ENCODE measurements at places on chromosomes 5 and 9.

DNA sequence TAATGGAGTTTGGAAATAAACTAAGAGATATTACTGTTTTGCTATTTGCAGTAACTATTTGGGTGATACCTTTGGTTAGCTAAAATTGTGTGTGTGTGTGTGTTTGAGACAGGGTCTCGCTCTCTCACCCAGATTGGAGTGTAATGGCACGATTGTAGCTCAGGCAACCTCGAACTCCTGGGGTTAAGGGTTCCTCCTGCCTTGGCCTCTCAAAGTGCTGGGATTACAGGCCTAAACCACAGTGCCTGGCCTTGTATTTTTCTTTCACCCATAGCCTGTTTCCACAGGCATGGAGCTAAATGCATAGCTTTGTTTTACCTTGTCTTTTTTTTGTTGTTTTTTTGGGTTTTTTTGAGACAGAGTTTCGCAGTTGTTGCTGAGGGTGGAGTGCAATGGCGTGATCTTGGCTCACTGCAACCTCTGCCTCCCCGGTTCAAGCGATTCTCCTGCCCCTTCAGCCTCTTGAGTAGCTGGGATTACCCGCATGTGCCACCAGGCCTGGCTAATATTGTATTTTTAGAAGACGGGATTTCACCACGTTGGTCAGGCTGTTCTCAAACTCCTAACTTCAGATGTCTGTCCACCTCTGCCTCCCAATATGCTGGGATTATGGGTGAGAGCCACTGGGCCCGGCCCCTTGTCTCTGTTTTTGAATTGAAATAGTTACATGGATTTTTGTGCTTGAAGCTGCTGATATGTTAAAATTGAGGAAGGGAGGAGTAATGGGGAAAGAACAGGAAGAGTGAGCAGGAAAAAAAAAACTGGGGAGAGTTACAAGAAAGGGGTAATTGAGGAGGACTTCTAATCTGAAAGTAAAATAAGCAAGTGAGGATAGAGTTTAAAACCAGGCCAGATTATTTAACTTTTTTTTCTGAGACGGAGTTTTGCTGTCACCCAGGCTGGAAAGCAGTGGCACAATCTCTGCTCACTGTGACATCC lies 5.7 kb downstream of the GPBP1 start:
- peak; percentile 39 for DNase-seq

DNA sequence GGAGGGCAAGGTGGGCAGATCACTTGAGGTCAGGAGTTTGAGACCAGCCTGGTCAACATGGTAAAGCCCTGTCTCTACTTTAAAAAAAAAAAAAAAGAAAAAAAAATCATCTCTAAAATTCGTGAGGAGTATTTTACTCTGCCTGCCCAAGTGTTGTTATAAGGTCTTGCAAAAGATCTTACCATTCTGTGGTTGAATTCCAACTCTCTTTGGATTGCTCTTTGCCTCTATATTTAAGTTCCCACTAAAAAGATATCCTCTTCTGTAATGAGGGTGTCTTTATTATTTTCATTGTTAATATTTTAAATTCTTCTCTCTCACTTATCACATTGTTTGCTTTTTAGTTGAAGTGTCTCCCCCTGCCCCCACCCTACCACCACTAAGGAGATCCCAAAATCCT lies 33.4 kb downstream of the CREBRF start:
- no peak for DNase-seq

DNA sequence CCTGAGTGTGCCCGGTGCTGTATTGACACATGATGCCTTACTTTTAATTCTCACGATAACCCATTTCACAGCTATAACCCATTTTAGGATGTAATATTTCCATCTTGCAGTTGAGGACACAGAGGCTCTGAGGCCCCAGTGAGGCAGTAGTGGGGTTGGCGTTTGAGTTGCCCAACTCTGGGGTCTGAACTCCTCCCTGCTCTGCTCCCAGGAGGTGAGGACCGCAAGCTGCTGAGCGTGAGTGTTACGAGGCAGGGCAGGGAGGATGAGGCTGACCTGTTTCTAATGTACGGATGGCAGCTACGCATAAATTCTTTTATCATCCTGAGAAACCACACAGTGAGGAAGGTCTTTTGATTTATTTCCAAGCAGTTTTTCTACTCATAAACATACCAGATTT lies 11.4 kb downstream of the LRRC8A start:
- no peak for DNase-seq

DNA sequence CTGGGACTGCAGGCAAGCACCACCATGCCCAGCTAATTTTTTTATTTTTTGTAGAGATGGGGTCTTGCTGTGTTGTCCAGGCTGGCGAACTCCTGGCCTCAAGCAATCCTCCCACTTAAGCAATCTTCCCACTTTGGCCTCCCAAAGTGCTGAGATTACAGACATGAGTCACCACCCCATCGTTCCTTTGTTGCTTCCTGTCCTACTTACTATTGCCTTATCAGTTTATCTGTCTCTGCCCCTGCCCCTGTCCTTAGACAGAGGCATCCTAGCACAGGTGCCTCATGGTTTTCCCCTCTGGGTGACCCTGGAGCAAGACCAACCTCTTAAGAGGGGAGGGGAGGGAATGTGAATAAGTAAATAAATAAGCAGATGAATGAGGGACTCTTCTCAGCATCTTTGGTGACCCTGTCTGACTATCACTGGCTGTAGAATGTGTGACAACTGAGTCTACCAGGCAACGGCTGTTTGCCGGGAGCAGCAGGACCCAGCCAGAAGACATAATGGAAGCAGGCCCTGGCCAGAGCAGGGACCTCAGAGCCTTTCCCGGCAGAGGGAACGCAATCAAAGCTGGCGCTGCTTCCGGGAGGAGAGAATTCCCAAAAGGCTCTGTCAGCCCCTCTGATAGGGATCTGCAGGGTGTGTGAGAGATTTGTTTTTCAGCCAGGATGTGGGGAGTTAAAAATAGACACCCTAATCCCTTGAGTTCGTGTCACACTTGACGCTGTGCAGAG lies 43.8 kb upstream of the DAB2IP start:
- peak; percentile 42 for DNase-seq

- DNase-seq: no peak
Measured at GRCh38 chr5:123696921-123697341, 185.0 kb downstream of the CSNK1G3 start.

DNA sequence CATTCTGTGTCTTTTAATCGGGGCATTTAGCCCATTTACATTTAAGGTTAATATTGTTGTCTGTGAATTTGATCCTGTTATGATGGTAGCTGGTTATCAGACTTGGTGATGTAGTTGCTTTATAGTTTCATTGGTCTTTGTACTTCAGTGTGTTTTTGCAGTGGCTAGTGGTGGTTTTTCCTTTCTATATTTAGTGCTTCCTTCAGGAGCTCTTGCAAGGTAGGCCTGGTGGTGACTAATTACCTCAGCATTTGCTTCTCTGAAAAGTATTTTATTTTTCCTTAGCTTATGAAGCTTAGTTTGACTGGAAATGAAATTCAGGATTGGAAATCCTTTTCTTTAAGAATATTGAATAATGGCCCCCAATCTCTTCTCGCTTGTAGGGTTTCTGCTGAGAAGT lies 156.9 kb downstream of the CNTLN start:
- no peak for DNase-seq

DNA sequence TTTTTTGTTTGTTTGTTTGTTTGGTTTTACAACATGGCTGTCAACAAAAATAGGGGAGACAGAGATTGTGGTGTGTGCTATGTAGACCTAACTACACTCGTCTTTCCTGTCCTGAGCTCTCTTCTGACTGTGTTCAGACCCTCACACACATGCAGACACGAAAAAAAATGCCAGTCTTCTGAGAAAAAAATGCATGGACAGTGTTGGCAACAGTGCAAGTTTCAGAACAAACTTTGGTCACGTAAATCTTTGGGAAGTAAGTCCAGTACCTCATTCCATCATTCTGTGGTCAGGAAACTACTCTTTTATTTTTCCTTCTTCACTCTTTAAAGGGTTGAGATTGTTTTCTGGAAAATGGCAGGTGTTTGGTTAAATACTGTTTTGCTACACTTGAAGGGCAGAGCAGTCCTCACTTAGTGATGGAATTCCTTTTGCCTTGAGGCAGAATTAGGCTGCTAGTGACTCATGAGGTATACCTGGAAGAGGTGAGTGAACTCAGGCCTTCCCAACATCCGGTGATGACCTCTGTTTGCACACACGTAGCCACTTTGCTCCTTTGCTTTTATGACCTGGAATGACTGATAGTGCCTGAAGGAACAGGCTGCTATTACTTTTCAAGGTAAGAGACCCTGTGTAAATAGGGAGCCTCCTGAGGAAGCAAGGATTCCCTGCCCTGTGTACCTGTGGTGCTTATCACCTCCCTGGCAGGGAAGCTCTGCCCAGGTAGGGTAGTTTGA lies 81.6 kb upstream of the TNFAIP8 start:
- DNase-seq: no peak

DNA sequence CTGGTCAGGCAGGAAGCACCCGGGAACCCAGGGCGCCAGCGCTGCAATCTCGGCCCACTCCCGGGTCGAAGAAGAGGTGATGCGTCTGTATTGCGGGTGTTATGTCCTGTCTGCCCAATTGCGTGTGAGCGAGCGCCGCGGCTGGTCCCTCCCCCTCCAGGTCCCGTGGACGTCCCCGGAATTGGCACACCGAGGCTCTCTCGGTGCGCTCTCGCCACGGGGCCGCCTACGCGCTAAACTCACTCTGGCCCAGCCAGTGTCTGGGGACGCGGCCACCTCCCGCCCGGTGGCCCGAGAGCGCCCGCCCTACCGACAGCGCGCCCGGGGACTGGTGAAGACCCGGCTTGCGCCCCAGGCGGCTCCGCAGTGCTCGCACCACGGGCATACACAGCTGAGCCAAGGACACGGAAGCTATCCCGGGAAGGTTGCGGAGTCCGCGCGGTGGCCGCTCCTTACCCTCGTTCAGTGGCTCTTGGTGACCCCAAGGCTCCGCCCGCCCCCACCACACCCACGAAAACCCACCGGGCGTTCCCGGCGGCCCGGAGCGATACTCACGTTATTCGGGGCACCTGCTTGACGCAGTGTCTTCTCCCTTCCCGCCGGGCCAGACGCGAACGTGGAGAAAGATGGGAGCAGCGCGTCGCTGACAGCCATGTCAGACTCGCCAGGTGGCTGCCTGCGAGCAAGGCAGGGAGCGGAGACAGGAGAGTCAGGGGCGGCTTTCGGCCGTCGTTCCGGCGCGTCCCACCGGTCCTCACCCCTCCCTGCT lies 1.0 kb downstream of the KLF4 start:
- DNase-seq: peak; percentile 87

GRCh38 chr5:170219615-170220014 lies 13.2 kb upstream of the C5orf58 start:
- DNase-seq: peak; percentile 26

DNA sequence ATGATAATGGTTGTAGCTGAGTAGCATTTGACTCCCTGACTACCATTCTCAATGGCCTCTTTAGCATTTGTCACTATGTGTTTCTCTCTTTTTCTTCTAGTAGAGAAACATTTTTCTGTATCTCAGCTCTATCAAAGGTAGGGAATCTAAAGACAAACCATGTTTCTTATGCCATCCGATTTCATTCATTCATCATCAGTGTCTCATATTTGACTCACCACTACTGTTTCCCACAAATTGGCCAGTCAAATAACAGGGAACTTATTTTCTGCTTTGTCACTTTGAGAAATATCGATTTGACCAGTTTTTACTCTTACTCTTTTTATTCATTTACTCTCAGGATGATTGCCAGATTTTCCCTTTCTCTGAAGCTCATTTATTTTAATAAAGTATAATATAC lies 282.3 kb downstream of the TMEM167A start:
- no peak for DNase-seq

DNA sequence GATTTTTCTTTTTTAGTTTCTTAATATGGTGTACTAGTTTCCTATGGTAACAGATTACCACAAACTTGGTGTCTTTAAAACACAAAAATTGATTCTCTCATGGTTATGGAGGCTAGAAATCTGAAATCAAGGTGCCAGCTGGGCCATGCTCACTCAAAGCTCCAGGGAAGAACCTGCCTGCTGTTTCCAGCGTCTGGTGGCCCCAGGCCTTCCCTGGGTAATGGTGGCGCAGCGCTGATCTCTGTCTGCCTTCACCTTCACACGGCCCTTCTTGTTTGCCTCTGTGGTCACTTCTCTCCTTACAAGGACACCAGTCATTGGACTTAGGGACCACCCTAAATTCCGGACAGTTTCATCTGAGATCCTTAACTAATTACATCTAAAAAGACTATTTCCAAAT lies 70.5 kb upstream of the GFPT2 start:
- DNase-seq: no peak

DNA sequence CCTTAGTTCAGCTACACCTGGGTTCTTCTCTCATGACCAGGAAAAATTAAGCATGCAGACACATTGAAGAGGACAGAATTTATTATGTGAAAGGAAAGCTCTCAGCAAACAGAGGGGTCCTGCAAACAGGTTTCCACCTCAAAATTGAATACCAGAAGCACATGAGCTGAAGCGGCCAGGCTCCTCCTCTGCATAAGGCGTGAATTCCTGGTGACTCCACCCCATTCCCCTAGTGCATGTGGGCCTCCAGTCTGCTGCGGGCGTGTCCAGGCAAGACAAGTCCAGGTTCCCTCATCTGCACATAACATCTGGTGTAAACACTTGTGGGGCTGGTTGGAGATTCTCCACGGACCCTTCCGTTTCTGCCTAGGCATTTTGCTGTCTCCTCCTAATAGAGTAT lies 1156.4 kb downstream of the FOXD4L5 start:
- no peak for DNase-seq

DNA sequence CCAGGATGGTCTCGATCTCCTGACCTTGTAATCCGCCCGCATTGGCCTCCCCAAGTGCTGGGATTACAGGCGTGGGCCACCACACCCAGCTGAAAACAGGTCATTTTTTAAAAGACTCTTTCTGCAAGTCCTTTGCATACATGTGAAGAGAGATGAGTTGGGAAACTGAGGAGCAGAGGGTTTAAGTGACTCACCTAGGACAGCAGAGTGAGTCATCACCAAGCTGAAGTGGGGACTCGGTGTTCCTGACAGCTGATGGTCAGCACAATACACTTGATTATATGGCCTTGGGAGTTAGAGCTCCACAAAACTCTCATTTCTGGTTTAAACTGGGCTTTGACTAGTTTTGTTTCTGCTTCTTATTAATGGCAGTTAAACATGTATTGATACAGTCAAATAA lies 38.1 kb upstream of the SSBP2 start:
- DNase-seq: peak; percentile 15

- no peak for DNase-seq
Measured at GRCh38 chr9:76292246-76292645, 102.0 kb downstream of the RFK start.

GRCh38 chr9:8809741-8810140 lies 1010.2 kb upstream of the DMAC1 start:
- DNase-seq: no peak
